Activated CD8-positive, alpha-beta T cell treated with anti-CD3 and anti-CD28 coated beads for 36 hours (primary cell): ENCODE measurements at places on chromosomes 1 and 21.

DNA sequence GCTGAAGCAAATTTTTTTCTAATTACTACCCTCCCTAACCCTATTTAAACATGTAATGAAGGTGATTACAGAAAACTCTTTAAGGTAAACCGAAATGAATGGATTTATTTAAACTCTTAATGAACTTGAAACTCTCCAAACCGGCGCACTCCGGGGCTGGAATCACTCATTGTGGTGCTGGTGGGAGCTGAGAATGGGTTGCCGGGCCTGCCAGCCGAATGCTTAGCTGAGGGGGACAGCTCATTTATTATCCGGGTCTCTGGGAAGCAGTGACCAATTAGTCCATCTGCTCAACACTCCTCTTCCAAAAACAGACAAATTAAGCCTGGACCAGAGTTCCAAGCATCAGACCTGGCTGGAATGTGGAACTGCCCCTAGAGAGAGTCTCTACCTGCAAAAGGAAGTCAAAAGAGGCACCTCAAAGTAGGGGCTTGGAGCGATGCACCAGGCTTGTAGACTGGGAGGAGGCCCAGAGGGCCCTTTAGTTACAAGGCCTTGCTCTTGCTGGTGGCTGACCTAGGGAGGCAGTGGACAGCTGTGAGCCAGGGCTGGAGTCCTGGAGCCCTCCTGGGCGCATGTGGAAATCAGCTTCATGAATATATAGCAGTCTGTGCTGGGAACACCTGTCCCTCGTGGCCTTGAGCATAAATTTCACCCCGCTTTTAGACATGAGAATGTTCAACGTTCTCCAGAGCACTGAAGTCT lies 320.7 kb downstream of the AJAP1 start:
- H3K27me3 ChIP-seq, result peaks cover 7% of the 10 kb centered on the region
- no peak overlapping the region for H3K27ac ChIP-seq
- no peak overlapping the region for H3K4me3 ChIP-seq

- no peak overlapping the region for H3K4me3 ChIP-seq
- no peaks in the 10 kb centered on the region for H3K27me3 ChIP-seq
- H3K27ac ChIP-seq, result no peak overlapping the region
- no peaks in the 10 kb centered on the region for H3K4me1 ChIP-seq
- H3K36me3 ChIP-seq, result no peaks in the 10 kb centered on the region
These were observed 84.8 kb downstream of the NPHP4 start for GRCh38 chr1:5907386-5907785.

- H3K27ac ChIP-seq, result peak overlapping the region; percentile 69
- no peaks in the 10 kb centered on the region for H3K27me3 ChIP-seq
- H3K4me1 ChIP-seq, result peaks cover 62% of the 10 kb centered on the region
- DNase-seq, result no peak
- peaks cover 4% of the 10 kb centered on the region for H3K36me3 ChIP-seq
- no peak overlapping the region for H3K4me3 ChIP-seq
These were observed 4.6 kb downstream of the SNX27 start for GRCh38 chr1:151616505-151616849.

DNA sequence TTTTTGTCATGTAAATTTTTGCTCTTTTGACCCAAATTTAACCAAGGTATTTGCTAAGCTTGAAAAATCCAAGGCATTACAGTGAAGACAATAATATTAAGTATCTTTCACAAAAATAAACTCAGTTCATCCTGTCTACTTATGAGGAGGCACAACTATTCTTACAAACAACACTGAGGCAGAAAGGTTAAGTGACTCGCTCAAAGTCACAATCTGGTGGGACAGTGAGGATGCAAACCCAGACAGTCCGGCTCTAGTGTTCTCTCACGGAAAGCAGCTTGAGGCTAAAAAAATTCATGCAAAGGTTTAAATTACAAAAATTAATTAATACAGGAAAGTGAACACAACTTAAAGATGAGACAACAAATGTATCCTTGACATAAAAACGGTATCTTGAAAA lies 125.3 kb downstream of the SIPA1L2 start:
- H3K4me1 ChIP-seq, result no peaks in the 10 kb centered on the region
- no peaks in the 10 kb centered on the region for H3K36me3 ChIP-seq
- H3K4me3 ChIP-seq, result no peak overlapping the region
- no peak for DNase-seq
- no peak overlapping the region for H3K27ac ChIP-seq

- H3K27me3 ChIP-seq, result peaks cover 5% of the 10 kb centered on the region
- peaks cover under 1% of the 10 kb centered on the region for H3K36me3 ChIP-seq
- H3K4me3 ChIP-seq, result no peak overlapping the region
- H3K27ac ChIP-seq, result no peak overlapping the region
- no peak for DNase-seq
These were observed 98.1 kb upstream of the ZNF678 start for GRCh38 chr1:227465256-227465655.

DNA sequence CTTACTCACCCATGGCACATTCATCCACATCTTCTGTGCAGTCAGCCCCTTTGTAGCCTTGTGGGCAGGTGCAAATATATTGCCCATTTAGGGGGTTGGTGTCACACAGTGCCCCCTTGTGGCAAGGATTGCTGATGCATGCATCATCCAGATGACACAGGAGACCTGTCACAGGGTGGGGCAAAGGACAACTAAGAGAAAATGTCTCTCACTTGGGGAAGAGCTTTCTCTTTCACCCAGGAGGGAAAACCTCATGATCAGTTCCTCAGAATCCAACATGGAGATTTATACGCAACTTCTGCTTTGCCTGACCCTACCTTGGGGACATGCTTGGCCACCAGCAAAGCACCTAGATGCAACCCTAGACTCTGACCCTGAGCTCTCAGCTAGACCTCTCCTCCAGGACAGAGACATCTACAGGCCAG lies 71.8 kb upstream of the ADAM30 start:
- H3K27ac ChIP-seq, result no peak overlapping the region
- peak; percentile 90 for DNase-seq
- H3K27me3 ChIP-seq, result no peaks in the 10 kb centered on the region
- peaks cover 21% of the 10 kb centered on the region for H3K36me3 ChIP-seq

- H3K36me3 ChIP-seq, result no peaks in the 10 kb centered on the region
- no peak within 1 kb of the TSS for H3K4me3 ChIP-seq
- no peaks in the 10 kb centered on the region for H3K4me1 ChIP-seq
- H3K27me3 ChIP-seq, result peaks cover 12% of the 10 kb centered on the region
- peak; percentile 5 for DNase-seq
These were observed at the start of gene ESRRG for GRCh38 chr1:216723274-216723780. Gene ESRRG (minus strand): TSS chr1:216723429. CDS start chr1:216723299, 130 bp downstream.

DNA sequence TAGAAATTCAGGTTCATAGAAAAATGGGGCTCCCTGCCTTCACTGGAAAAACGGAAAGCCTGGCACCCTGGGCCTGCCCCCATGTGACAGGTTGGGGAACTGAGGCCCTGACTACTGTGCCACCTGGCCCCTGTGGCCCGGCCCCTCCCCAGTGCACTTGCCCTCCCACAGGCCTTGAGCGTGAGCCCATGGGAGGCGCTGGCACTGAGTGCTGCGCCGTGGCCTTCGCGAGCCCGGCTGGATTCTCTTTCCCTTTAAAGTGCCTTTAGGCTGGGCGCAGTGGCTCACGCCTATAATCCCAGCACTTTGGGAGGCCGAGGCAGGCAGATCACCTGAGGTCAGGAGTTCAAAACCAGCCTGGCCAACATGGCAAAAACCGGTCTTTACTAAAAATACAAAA lies 45.7 kb downstream of the SLC37A1 start:
- H3K4me3 ChIP-seq, result no peak overlapping the region
- no peak for DNase-seq
- peaks cover 8% of the 10 kb centered on the region for H3K36me3 ChIP-seq
- no peaks in the 10 kb centered on the region for H3K4me1 ChIP-seq
- H3K27ac ChIP-seq, result no peak overlapping the region
- no peaks in the 10 kb centered on the region for H3K27me3 ChIP-seq

DNA sequence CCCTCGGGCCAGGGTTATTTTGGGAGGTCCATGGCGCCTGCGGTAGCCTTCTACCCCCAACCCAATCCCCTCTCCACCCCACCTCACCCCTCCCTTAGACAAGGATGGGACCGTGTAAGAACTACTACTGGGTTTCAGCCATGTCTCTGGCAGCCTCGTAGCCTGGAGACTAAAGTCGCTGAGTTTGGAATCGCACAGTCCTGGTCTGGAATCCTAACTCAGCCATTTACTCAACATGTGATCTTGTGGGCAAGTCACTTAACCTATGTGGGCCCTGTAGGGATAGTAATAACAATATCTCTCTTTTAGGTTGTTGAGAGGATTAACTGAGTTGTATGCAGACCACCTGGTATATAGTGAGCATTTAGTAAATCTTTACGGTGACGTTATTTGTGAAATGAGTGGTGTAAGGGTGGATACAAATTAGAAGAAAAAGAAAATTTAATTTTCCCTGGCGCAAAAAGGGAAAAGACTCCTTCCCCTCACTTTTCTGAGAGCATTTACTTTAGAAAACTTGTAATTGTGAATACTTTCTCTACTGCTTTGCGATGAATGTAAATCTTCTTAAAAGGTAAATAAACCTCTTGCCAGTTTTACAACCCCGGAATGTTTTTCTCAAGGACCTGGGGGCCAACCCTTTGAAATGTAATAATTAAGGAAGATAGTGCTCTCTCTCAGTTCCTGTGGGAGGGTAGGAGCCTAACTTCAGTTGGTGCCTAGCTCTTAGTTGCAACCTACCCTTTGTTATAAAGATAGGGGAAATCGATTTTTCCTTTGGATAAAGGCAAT lies 615 bp upstream of the MRPS15 start:
- peaks cover 17% of the 10 kb centered on the region for H3K4me1 ChIP-seq
- no peaks in the 10 kb centered on the region for H3K27me3 ChIP-seq
- H3K4me3 ChIP-seq, result peak overlapping the region; percentile 99
- H3K36me3 ChIP-seq, result peaks cover 19% of the 10 kb centered on the region
- peak overlapping the region; percentile 97 for H3K27ac ChIP-seq

GRCh38 chr1:87169263-87169910 lies 159.3 kb upstream of the LMO4 start:
- no peak overlapping the region for H3K4me3 ChIP-seq
- no peak overlapping the region for H3K27ac ChIP-seq
- H3K4me1 ChIP-seq, result no peaks in the 10 kb centered on the region
- H3K36me3 ChIP-seq, result no peaks in the 10 kb centered on the region
- peaks cover 22% of the 10 kb centered on the region for H3K27me3 ChIP-seq
